ENCODE measurements at places on chromosomes 5 and 9.

DNA sequence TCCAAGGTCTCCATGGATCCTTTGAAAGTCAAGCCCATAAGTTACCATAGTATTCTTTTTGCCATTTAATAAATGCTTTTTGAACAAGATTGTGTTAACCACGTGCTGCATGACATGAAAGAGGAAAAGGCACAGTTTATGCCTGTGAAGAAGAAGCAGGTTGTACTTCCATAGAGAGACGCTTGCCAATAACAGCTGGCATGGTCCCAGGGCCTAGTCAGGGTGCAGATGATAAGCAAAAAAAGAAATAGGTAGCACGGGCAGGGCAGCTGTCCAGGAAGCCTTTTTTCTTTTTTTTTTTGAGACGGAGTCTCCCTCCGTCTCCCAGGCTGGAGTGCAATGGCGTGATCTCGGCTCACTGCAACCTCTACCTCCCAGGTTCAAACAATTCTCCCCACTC lies 71.8 kb upstream of the CLINT1 start:
- DNase-seq: no peak

GRCh38 chr9:71801826-71802225 lies 33.5 kb upstream of the CEMIP2 start:
- DNase-seq: no peak

DNA sequence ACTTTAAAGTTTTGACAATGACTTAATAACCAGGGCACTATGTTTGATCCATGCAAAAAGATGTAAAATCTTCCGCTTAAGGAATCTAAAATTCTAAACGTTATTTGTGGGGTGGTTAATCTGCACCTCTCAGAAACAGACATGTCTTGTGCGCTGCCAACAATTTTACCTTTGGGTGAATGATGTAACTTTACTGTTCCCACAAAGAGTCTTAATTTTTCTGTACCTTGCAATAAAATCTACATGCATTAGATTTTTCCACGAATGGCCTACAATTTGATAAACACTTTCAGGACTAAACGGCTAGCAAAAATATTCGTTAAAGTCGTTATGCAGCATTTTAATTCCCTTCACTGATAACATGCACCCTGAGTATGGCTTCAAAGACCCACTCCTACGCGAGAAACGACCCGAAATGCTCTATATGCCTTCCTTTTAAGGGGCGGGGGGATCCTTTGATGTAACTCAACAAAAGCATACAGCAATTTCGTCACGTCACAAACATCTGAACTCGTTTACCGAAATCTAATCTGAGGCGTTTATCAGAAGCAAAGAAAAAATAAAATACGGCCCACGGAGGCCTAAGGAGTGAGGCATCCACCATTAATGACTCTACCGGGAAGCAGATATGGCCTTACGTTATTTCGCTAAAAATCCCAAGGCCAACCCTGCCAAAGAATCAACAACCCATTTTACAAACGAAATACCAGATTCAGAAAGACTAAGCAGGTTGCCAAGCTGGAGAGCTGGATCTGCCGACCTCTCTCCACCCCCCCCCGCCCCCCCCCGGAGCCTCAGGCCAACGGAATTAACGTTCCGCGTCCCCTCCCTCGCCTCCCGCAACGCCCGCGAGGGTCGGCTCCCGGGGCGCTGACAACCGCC lies 621 bp downstream of the AK6 start:
- DNase-seq: peak; percentile 6

GRCh38 chr9:27272103-27272502 lies 24.8 kb downstream of the EQTN start:
- no peak for DNase-seq

DNA sequence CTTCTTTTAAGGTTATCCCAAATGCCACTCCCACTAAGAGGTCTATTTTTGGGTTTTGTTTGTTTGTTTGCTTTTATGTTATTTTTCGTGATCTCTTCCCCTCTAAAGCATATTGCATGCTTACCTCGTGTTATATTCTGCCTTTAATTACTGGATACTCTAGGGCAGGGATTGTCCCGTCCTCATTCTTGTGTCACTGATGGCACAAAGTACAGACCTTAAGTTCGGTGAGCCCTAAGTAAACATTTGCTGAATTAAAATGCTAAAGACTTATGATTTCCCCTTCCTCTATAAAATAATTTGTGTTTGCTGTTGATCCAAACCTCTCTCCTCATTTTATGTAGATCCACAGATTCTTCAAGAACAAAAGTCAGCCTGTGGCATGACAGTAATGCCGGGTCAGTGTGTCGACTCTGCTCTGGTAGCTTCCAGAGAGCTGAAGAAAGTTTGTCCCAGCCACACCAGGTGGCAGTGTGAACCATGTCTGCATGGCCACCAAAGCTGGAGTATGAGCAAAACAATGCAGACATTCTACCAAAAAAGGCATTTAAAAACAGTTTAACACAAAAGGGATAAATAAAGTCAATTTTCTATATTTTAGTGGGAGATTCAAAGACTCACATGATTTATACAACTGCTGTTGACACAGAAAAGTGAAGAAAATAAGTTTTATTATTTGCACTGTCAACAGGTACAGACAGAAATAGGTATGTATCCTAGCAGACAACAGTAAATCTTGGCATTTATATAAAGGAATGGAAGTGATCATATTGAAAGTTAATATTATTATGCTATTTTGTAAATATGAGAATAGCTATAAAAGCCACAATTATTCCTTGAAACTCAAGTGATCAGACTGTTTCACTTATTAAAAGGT lies 17.9 kb upstream of the POC5 start:
- peak; percentile 38 for DNase-seq

GRCh38 chr9:7848498-7848897 lies 48.9 kb upstream of the DMAC1 start:
- DNase-seq: no peak

DNA sequence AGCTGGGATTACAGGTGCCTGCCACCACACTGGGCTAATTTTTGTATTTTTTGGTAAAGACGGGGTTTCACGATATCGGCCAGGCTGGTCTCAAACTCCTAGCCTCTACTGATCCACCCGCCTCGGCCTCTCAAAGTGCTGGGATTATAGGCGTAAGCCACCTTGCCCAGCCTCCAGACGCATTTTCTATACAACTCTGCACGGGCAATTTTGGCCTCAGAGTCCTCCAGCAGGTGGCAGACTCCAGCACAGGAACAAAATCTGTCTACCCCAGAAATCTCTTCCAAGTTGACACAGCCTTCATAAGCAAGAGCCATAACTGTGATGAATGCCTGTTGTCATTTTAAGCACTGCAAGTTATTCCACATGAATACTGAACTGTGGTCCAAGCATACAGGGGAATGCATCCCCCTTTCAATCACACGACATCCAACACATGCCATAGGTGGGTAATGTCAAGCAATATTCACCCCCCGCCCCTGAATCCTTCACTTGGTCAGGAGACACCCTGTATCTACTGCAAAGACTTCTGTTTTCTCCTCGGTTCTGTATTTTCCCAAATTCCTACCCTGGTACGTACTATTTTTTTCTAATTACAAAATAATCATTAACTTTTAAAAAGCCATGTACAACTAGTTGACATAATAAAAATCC lies 50.8 kb downstream of the ALDH7A1 start:
- peak; percentile 32 for DNase-seq

DNA sequence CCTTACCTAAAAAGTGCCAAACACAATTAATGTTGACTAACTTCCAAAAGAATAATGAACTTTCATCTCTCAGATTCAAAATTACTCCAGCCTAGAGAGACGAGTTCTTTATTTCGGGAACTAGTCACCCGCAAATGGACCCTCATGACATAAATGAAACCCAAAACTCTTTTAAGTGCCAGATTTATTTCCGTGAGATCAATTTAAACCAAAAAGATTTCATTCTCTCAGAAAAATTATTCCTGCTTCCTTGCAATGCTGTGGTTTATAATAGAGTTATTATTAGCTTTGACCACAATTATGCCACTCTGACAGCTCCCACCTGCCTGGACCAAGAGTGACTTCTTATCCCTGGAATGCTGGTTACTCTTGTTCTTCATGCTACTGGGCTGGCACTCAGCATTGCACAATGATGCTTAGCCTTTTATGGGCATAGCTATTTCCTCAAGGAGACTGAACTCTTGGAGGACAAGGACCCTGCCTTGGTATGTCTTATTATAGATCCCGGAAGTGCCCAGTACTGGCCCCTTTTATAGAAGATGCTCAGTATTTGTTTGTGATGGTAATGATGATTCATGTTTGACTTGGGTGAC lies 183.5 kb downstream of the SNX18 start:
- DNase-seq: no peak

- DNase-seq: no peak
These were observed 48.2 kb upstream of the NFIB start for GRCh38 chr9:14362175-14362574.

- DNase-seq: no peak
These were observed 61.1 kb downstream of the COL23A1 start for GRCh38 chr5:178529080-178529479.

DNA sequence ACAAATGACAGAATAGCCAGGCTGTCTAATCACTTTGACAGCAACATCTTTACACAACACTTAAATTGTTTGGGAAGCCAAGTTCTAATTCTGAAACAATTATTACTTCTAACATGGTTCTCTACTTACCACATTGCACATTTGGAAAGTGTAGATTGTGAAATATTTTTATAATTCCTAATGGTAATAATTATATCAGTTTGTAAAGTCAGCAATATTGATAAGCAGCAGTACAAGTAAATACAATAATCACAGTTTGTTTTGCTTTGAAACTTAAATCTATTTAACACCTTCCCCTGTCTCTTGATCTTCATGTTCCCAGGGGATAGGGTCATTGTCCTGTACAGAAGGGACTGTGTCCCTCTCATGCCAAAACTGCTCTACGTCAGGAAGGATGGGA lies 1.4 kb downstream of the GPR151 start:
- no peak for DNase-seq

DNA sequence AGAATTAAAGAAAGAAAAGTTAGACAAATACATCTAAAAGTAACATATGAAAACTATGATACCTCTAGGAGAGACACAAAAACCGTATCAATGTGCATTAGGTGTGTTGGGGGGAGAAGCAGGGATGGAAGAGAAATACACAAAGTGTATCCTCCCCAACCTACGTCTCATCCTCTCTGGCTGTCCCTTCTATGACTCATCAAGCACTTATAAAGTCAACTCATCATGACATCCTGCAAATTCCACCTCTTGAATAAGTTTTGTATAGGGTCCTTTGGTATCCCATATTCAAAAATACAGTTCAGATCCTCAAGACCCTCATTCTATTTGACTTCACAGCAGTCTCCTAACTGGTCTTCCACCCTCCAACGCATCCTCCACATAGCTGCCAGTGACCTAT lies 917.6 kb upstream of the DMAC1 start:
- DNase-seq: no peak

DNA sequence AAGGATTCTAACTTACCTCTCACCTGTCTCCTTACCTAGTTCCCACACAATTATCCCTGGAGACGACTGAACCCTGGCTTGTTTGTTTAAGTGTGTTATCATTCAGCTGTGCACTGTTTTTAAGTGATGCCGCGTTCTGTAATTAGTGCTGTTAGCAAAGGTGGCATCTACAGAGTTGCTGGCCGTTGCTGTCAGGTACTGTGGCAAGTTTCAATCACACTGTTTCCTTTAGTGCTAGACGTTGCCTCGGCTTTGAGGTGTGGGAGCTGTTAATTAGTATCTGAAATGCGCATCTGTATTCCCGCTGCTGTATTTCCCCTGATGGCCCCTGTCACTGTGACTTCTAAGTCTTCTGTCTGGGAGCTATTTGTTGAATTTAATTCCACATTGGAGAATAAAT lies 193.8 kb upstream of the GAS1 start:
- DNase-seq: no peak

DNA sequence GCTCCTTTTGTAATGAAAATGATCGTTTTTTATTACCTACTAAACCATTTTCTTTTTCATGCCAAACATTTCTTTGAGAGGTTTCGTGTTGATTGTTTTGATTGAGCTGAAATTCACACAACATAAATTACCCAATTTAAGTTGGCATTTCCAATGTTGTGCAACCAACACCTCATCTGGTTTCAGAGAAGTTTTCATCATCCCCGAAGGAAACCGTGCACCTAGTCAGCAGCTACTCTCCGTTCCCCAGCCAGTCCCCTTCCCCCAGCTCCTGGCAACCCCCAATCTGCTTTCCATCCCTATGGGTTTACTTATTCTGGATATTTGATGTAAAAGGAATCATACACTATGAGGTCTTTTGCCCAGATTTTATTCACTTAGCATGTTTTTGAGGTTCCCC lies 123.6 kb downstream of the ADCY2 start:
- no peak for DNase-seq

- no peak for DNase-seq
These were observed 1.3 kb downstream of the RNF38 start for GRCh38 chr9:36398745-36399144.

DNA sequence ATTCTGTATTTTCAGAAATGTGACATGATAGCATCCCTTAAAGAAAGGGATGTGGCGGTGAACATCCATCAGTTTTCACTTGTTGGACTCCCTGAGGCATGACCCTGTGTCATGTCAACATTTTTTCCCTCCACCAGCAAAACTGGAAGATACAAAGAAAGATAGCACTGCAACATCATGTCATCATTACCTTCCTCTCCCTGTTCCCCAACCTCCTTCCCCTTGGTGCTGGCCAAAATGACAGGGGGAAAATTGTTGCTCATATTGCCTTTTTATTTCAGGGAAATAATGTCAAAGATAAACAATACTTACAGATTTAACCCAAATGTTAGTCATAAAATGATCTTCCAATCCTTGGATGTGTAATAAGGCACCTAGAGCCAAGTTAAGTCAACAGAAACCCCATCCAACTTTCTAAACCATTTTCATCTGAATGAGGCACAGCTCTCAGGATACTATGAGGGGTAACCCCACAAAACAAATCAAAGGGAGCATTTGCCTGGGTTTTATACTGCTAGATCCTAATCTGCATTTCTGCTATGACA lies 644.3 kb downstream of the ACTL7B start:
- no peak for DNase-seq

DNA sequence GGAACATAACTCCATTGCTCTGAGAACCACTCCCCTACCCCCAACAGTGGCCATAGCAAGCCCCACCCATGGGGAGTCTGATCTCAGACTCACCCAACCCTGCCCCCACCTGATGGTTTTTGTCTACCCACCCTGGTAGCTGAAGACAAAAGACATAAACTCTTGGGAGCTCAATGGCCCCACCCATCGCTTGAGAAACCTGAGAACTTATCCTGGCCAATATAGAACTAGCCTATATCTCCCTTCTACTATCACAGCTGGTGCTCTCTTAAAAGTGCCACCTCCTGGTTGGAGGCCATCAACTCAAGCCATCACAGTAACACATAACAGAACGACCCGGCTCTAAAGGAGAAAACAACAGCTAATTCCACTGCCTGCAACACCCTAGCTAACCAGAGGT lies 47.9 kb upstream of the SNAPC3 start:
- no peak for DNase-seq

DNA sequence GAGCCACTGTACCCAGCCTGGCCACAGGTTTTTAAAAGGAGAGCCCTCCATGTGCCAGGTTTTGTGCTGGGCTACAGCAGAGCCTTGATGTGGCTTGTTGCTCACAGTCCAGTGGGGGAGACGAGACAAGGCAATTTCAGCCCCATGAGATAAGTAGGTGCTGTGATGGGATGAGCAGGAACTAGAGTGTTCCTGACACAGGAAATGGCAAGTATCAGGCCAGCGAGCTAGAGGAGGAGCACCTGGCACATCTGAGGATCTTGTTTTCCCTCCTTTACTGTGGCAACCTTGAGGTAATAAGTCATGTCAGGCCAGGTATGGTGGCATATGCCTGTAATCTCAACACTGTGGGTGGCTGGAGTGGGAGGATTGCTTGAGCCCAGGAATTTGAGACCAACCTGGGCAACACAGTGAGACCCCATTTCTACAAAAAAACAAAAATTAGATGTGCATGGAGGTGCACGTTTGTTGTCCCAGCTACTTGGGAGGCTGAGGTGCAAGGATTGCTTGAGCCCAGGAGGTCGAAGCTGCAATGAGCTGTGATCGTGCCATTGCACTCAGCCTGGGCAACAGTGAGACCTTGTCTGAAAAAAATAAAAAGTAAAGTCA lies 3.8 kb upstream of the ZDHHC12 start:
- no peak for DNase-seq

Data from SHP77 (cell line).